BJ (cell line): ENCODE measurements at places on chromosomes 3 and 15.

DNA sequence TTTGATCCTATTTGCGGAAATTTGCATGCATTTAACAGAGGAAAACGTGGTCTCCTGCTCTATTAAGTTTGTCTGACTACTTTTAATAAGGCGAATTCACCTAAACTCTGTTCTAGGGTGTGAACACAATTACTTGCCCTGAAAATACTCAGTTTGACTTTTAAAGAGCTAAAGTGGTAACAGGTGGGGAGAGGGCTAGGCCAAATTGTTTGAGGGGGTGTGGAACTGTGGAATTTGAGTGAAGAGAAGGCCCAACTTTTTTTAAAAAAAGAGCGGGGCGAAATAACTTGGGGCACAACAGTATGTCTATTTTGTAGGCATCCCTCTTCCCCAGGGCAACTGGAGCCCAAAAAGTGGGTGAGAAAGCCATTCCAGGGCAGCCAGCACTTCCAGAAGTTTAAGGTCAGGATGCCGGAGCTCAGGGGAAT, 580 bp upstream of the FXR1 start:
- DNase-seq = no peak

DNA sequence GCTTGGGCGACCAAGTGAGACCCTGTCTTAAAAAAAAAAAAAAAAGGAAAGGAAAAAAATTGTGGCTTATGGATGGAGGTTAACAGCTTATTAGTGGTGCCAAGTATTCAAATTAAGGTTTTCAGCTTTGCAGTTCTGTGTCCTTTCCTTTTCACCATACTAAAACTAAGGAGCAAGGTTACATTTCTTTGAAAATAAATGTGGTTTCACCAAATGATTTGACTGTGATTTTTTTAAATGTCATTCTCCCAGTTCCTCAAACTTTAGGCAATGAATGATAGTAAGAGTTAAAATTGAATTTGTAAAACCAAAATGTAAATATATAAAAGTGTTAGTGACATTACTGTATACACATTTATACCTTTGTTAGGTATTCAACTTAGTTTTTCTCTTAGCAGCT, 9.6 kb downstream of the CHRNA5 start:
- no peak for DNase-seq

DNA sequence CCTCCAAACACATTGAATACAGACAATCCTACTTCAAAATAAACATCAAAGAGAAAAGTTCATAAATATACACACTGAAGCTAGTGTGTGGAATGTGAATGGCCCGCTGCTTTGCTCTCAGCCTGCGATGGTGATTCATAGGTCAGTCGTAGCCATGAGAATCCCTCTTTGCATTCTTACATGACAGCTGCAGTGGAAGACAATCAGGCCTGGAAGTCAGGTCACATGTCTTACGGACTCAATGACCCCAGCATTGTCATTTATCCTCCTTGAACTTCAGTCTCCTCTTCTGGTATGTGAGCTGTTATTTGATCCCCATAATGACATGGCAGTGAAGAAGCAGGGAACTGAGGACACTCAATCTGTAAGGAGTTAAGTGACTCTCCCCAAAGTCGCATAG, 217.8 kb upstream of the EOMES start:
- no peak for DNase-seq

DNA sequence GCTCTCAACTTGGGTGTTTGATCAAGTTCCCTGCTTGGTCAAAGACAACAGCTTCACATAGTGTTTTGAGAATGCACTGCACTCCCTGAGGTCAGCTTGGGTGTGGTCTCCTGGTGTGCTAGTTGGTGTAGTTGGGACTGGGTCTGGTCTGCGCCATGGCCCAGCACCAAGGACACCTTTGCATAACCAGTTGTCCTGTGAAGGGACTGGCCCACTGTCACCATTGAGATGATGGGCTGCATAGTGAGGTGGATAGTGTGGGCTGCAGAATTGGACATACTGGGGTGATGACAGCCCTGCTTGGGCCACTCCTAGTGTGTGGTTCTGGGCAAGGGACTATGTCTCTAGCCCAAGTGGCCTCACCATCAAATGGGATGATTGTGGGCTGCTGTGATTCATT, 9.5 kb downstream of the RPSA start:
- no peak for DNase-seq

- no peak for DNase-seq
These were observed 298.2 kb upstream of the SLCO3A1 start for GRCh38 chr15:91555312-91555711.

- DNase-seq = peak; percentile 84
These were observed 43.1 kb downstream of the AMOTL2 start for GRCh38 chr3:134330883-134331810.
